ENCODE measurements at places on chromosomes 11 and 22.

GRCh38 chr22:34950489-34950888 is 115.5 kb upstream of the ISX start:
- no peak for DNase-seq

- no peak for DNase-seq
Observed at GRCh38 chr11:132142554-132142953, 772.1 kb downstream of the NTM start.

DNA sequence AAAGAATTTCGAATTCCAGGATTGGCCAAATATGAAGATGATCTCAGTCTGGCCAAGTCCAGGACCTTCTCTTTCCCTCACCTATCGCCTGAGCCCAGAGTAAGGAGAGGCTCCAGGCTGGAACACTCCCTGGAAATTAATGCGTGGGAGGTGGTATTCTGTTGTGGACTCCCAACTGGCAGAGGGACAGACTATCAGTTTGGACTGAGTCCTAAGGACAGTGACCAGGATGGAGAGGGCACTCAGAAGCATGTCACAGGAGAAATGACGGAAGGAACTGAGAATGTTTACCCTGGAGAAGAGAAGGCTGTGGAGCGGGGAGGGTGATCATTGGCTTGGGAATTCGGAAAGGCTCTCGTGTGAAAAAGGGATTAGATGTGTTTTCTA is 84.4 kb downstream of the RPL27A start:
- no peak for DNase-seq

- DNase-seq, result no peak
Observed at GRCh38 chr11:2709429-2709828, 9.6 kb upstream of the KCNQ1OT1 start.

DNA sequence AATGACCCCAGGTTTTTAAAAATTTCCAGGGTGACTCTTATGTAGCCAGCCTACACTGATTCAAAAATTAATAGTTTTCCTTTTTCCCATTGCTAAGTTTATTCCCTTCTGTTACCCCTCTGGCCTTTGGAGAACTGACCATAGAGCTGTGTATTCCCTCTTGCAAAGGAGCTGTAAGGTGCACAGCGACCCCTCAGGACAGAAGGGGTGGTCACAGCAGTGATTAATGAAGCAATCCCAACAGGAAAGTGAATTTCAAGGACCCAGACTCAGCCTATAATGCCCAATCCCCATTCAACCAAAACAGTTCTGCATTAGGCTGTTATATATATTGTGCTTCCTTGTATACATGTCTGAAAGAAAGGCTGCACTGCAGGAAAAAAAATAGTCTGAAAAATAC is 147.1 kb downstream of the WT1 start:
- DNase-seq, result no peak

- DNase-seq, result no peak
Observed at GRCh38 chr11:33177676-33178336, 16.5 kb upstream of the CSTF3 start.

- no peak for DNase-seq
Observed at GRCh38 chr11:13118650-13119049, 109.5 kb downstream of the RASSF10 start.

DNA sequence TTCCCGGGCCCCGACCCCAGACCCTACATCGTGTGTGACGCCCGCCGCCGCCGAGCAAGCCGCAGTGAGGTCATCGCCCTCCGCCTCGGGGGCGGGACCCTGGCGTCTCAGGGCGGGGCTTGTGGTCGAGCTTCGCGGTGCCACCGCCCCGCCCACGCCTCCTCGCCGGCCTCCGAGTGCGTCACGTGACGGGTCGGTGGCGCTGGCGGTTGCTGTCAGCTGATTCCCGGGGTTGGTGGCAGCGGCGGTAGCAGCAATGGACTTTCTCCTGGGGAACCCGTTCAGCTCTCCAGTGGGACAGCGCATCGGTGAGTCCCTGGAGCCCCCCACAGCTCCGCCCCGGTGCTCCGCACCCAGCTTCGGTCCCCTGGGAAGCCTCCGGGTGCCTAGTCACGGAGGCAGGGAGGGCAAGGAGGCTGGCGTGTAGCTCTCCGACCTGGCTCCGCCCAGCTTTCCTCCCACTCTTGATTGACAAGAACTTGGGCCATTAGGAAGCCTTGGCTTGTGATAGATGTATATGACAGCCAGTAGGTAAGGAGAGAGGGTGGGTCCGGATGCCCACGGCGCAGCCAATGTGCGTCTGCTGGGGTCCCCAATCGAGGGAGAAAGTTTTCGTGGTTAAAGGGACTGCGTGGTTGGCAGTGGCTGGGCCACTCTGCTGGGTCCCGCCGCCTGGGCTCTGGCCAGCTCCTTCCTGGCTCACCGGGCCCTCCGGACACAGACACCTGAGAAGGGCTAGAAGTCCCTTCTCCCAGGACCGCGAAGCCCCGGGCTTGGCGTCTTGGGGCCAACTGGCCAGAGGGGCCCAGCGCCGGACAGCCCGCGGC is at the start of gene TOM1:
Gene TOM1, plus strand, starts transcription at position 222 of the 827 bp plus-strand sequence. Its CDS starts 35 bp downstream, at position 257.
- DNase-seq, result peak; percentile 98

- DNase-seq, result no peak
Observed at GRCh38 chr22:20131859-20132685, 468 bp downstream of the ZDHHC8 start.

All from stimulated activated CD4-positive, alpha-beta T cell treated with anti-CD3 and anti-CD28 coated beads, Interleukin-12 subunit alpha, Interleukin-12 subunit beta, amount 100 ng/mL, for 4 hours (primary cell).